Hypothalamus (tissue), 51 donors: ENCODE measurements at places on chromosomes 5 and 9.

DNA sequence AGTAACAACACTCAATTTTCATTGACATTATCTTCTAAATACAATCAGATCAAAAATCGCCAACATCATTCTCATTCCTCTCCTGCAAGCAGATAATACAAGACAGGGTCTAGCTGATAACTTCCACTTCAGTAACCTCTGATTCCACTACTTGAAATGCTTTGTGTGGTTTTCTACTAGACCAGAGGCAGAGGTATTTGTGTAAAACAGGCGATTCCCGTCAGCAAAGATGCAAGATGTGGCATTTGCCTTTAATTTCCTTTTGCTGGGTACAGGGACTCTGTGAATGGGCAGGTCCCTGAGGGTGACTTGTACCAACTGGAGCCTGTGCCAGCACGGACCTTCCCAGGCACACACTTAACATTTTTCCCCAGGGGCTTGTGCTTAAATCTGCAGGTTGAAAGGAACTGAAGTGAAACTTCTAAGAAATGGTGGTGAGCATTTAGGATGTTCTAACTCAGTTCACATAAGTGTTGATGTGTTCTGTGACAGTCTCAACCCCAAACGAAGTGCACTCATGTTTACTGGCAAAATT lies 625.5 kb upstream of the WWC1 start:
- no peak for DNase-seq

DNA sequence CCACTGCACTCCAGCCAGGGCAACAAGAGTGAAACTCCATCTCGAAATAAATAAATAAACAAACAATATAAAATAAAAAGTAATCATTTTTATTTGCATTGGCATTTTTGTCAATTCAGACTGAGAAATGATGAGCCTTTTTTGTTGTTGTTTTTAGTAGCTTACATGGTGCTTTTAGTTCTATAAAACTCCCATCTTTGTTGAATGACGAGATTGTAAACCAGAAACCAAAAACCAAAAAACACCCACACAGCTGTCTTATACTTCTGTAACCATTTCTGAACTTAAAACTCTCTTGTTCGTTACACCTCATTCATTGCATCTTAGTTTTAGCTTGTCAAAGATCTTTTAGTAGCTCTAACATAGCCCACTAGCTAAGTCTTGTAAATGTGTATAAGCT lies 44.7 kb downstream of the GGTA1 start:
- DNase-seq: no peak

GRCh38 chr5:33324667-33325307 lies 116.0 kb upstream of the TARS1 start:
- no peak for DNase-seq

- DNase-seq: no peak
These were observed 443.0 kb downstream of the ACTL7B start for GRCh38 chr9:108412755-108413154.

DNA sequence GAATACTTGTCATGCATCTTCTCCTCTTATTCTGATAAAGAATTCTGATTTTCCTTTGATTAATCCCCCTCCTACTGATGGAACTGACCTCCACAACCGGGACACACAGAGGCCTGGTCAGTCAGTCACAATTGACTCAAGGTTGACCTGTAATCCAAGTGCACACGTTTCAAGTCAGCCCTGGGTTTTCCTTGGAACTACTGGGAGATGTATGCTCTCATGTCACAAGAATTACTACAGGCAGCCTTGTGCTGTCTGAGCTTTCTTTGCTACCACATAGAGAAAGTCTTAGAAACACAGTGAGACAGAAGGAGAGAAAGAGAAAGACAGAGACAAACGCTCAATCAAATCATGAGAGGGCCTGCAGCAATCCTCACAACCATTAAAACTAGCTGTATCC lies 345.8 kb downstream of the PDE4D start:
- DNase-seq: no peak

- DNase-seq: no peak
These were observed 9.8 kb downstream of the SPIN1 start for GRCh38 chr9:88398016-88398415.

GRCh38 chr5:62771341-62771740 lies 192.7 kb downstream of the LRRC70 start:
- DNase-seq: no peak

DNA sequence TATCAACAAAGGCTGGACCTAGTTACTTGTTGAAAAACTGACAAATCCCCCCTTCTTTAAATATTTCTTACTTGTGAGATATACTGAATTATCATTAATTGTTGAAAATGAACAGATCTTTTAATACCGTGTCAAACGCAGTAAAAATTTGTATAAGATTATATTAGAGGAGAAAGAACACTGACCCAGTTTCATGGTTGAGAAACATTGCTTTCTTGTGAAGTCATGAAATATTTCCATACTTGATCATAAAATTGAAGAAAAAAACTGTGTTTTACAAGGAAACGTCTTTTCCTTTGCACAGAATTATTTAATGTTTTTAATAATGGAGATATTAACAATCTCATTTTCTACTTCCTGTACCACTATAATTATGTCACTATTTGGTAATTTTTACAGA lies 45.8 kb downstream of the MOCS2 start:
- no peak for DNase-seq

- no peak for DNase-seq
These were observed 7.0 kb downstream of the PDCL start for GRCh38 chr9:122821278-122821943.

GRCh38 chr5:51373880-51374523 lies 9.2 kb upstream of the ISL1 start:
- DNase-seq: no peak

- DNase-seq: no peak
These were observed 592.5 kb upstream of the CLINT1 start for GRCh38 chr5:158451203-158451992.

DNA sequence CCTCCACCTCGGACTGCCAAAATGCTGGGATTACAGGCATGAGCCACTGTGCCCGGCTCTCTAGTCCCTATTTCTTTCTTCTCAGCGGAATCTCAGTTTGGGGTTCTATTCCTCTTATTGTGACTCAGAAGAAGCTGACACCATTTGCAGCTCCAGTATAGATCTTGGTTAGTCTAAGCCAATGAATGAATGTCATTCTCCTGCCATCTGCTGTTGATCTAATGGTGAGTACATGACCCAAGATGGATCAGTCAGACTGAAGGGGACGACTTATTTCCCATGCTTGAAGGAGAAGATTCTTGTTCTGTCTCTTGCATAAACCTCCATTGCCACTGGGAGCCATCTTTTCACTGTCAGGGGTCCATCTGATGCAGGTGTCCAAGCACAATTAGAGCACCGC lies 76.0 kb upstream of the KLF9 start:
- DNase-seq: no peak

GRCh38 chr5:179375236-179375685 lies 30.0 kb upstream of the ADAMTS2 start:
- no peak for DNase-seq

DNA sequence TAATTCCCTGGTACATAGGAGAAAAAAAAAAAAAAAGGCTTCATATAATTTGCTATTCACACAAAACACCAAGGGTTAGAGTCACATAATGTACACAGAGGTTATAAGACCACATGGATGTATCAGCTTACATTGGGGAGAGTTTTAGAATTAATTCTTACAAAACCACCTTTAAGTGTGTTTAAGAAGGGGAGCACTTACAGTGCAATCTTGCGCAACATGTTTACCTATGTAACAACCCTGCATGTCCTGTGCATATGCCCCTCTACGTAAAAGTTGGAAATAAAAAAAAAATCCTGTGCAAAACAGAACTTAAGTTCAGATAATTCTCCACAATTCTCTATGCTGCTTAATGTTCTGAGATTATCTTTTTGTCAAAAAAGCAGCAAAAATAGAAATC lies 190.0 kb downstream of the DENND1A start:
- no peak for DNase-seq

GRCh38 chr9:121850366-121850765 lies 198.9 kb downstream of the DAB2IP start:
- DNase-seq: no peak

DNA sequence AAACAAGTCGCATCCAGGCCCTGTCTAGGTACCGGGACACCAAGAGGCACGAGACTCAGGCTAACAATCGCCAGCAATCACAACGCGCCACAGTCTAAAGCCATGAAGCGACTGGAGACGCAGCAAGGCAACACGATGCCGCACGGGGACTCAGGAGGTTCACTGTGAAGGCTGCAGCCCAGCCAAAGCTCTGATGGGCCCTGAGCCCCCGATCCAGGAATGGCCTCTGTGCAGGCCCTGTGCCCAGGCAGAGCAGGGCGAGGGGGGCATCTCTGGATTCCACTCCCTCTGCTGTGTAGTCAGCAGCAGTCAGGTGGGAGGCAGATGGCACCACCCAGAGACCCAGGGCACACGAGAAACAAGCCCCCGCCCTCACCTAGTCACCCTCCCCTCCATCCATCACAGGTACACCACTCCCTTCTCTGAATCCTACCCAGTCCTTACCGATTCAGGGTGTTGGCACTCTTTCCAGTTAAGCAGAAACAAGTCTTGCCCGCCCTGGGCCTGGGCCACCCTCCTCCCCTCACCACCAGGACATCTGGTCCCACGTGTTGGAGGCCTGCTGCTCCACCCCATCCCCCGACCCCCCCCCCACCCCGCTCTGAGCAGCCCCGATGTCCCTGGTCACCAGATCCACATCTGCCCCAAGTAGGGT lies 1.1 kb downstream of the RALGDS start:
- no peak for DNase-seq

GRCh38 chr9:17216646-17217045 lies 81.8 kb downstream of the CNTLN start:
- no peak for DNase-seq

- no peak for DNase-seq
These were observed 132.7 kb upstream of the POU5F2 start for GRCh38 chr5:93874080-93874479.

- DNase-seq: no peak
These were observed 679 bp upstream of the KDM4C start for GRCh38 chr9:6757132-6757455.
